ENCODE measurements at places on chromosomes 7 and 10. TPM values are rescaled to one million over a fixed set of nuclear protein-coding genes. Genes with fewer than 3 reads are reported as not detected.

Gene FKBP6
- not detected for total RNA-seq

GRCh38 chr7:78179211-78179610, 380.6 kb downstream of the PHTF2 start:
- no peak for DNase-seq

Gene SPDYE9
- not detected for total RNA-seq

Gene NEUROG3
- total RNA-seq = not detected

- DNase-seq = no peak
Observed at GRCh38 chr10:11898372-11899066, 75.4 kb downstream of the PROSER2 start.

Gene ZNF655
- 90.8 TPM for total RNA-seq

Gene SNX10
- total RNA-seq = 1.7 TPM

DNA sequence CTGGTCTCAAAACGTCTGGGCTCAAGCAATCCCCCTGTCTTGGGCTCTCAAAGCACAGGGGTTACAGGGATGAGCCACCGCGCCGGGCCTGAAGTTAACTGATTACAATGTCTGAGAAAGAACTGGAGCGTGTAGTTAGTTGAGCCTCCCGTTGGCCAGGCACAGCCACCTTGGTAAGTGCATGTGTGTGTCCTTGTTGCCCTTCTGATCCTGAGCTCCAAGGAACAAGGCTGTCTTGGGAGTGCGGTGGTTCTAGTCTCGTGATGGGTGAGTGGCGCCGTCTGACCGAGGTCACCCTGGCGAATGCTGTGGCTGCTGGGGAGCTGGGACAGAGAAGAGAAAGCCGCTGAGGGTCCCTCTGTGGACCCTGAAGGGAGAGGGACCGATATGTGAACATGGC, 50.5 kb downstream of the PITRM1 start:
- DNase-seq = no peak

GRCh38 chr10:128027306-128027705, 98.9 kb downstream of the MKI67 start:
- no peak for DNase-seq

Gene ABCB1
- 36.0 TPM for total RNA-seq

Gene TMEM213
- not detected for total RNA-seq

- DNase-seq = no peak
Observed at GRCh38 chr7:157442456-157442855, 105.7 kb downstream of the DNAJB6 start.

DNA sequence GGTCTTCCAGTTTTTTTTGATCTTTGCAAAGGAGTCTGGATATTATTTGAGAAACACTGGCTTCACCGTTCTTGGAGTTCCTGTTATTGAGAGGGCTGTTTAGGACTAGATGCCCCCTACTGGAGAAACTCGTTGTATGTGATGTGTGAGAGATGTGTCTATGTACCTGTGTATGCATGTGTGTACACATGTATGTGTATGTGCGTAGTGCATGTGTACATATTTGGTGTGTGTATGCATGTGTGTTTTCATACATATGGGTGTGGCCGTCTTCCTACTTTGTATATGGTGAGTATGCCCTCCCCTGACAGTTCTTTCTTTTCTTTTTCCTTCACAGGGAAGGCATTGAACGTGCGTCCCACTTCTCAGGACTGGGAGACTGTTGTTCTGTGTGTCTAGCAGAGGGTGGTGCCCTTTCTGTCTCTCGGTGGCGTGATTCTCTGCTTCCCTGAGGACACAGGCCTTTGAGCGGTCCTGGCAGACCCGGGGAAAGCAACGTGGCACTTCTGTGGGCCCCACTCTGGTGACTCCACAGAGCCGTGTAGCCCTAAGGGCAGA, 3.0 kb upstream of the CALHM3 start:
- DNase-seq = peak; percentile 87

Gene UFSP1
- 2.8 TPM for total RNA-seq

DNA sequence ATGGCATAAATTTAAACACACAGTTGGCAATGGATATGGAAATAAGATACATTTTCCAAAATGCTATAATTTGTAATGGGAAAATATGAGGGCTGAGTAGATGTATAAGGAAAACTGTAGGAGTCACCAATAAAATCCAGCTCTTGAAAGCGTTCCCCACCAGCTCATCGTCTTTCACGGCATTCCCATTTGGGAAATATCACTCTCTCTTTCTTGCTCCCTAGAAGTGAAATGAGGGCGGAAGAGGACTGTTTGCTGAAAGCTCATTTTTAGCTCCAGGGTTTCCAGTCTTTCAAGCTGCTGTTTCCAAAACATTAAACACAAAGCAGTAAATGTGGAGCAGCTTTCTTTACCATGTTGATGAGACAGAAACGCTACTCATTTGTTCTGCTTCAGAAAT, 104.6 kb upstream of the SFMBT2 start:
- no peak for DNase-seq

GRCh38 chr7:3917436-3917835, 616.4 kb downstream of the SDK1 start:
- DNase-seq = no peak

Gene RADIL
- 23.6 TPM for total RNA-seq

DNA sequence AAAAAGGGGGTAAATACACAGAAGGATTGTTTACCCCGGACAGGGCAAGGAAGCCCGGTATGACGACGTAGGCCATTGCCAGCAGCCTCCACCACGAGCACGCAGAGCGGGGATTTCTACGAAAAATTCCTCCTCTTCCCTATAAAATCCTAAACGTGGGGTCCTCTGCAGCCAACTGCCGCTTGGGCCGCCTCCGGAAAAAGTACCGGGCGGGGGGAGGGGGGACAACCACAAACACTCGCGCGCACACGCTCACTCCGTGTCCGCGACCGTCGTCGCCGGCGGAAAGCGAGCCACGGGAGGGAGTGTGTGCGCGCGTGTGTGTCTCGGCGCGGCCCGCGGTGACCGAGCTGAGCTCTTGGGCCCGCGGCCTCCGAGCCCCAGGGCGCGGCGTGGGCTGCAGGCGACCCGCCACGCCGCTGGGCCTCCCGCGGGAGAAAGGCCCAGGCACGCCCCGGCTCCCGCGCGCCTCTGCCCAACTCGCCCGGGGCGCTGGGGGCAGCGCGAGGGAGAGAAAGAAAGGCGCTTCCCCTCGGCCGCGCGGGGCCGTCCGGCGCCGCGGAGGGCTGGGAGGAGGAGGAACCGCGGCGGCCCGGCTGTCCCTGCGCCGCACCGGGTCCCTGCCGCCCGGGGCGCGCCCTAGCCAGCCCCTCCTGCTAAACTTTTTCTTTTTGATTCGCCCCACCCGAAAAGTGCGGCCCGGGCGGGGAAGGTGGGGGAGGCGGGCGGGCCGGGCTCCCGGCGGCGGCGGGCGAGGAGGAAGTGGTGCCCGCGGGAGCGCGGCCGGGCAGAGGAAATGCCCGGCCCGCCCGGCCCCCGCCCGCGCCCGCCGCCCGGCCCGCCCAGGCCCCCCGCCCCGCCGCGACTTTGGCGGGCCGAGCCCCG, 1.5 kb downstream of the CTBP2 start:
- no peak for DNase-seq

Gene UCMA
- not detected for total RNA-seq

DNA sequence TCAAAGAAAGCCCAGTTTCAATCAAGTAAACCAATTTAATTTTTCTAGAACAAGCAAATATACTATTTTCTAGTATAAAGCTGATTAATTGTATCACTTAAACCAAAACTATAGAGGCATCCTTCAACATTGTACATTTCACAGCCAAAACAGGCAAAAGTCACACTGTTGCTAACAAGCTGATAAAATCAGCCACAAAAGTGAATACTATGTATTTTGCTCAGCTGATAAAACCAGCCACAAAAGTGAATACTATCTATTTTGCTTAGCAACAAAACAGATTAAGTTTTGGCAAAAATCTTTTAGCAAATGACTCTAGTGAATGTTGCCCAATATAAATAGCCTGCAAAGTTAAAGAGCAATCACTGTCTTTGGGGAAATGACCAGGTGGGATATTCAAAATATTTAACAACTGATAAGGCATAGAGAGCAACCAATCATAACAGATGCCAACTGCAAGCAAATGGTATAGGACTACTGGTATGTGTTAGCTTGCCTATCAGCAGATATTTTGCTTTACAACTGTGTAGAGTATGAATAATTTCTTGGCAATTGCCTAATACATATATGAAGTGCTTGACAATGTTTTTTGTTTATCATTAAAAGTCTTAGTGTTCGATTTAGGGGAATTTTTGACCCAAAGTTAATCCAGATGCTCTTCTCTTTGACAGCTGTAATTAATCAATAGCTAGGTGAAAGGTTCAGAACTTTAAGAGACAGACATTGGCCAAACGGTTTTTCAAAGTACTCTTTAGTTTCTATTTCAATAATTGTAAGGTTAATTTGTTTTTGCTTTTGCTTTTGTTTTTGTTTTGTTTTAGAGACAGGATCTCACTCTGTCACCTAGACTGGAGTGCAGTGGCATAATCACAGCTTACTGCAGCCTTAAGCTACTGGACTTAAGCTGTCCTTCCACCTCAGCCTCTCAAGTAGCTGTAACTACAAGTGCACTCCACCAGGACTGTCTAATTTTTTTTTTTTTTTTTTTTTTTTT, 44.4 kb upstream of the SP4 start:
- no peak for DNase-seq

DNA sequence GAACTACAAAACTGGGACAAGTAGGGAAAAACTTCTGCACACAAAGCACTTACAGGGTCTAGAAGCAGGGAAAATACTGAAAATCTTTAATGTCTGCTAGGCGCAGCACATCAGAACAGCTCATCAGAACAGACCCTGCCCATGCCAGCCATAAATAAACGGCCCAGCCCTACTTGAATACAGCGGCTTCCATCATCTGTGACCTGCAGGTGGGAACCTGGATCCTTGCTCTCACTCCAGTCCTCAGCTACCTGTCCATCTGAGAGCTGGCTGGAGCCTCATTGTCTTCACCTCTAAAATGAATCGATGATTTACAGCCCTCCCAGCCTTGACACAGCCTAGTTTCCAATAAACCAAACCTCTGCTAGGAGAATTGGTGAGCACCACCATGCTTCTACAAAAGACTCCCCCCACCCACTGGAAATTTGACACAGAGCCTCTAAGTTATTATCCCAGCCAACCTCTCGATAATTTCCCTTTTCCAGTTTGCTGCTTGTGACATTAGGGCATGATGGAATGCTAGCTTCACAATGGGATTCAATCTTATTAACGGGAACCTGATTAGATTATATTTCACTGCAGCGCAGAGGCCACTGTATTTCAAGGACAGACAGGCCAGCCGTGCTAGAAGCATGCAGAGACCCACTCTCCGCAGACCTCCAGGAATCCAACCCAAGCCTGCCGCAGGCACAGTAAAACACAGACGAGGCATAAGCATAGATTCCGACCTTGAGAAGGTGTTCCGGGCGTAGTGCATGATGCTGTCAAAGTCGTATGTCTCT, 61.6 kb upstream of the OPALIN start:
- DNase-seq = no peak

- DNase-seq = no peak
Observed at GRCh38 chr7:42744746-42745145, 167.1 kb downstream of the C7orf25 start.

DNA sequence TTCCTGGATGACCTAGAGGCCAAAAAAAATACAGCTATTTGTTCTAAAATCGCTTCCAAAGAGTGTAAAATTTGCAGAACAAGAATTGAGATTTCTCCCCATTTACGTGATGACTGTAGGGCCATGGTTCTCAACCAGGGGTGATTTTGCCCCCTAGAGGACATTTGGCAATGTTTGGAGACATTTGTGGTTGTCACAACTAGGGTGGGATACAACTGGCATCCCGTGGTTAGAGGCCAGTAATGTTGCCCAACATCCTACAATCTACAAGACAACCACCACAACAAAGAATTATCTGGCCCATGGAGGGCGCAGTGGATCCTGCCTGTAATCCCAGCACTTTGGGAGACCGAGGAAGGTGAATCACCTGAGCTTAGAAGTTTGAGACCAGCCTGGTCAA, 22.8 kb upstream of the MALSU1 start:
- DNase-seq = no peak

DNA sequence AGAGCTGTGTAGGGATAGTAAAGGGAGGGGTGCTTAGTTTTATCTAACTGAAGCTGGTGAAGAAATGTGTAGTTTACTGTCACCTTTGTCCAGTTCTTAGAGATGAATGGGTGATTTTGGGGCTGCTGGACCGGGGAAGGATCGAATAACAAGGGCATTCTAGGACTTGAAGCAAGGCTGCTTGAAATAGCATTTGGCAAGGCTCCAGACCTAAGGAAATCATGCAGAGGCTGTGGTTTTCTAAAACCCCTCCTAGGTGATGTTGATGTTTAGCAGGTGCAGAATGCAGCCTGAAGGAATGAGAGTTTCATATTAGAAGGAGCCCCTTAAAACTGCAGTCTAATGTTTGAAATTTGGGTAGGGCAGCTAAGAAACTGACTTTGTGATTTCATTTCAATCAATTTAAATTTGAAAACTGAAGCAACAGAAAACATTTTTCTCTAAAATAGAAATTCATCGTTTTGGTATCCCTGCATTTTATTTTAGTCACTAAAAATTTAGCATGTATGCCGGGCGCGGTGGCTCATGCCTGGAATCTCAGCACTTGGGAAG, 68.5 kb downstream of the TET1 start:
- no peak for DNase-seq

DNA sequence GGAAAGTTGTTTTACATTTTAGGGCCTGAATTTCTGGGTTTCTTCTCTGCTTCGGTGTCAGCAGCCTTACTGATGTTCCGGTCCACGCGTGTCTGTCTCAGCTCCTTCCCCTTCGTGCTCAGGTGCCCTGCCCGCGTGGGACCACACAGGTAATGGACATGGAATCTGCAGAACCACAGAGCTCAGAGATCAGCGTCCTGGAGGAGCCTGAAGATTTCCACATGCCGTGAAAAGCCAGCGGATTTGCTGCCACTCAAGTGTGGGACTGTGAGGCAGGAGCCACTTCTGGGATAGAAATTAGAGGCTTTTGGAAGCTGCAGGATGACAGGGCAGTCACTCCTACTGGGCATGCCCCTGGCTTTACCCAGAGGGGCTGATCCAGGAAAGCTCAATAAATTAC, 666.1 kb upstream of the FOXK1 start:
- DNase-seq = no peak

GRCh38 chr7:105677817-105678573, 96.7 kb upstream of the EFCAB10 start:
- DNase-seq = no peak

Gene CYP3A5
- total RNA-seq = 3.9 TPM

DNA sequence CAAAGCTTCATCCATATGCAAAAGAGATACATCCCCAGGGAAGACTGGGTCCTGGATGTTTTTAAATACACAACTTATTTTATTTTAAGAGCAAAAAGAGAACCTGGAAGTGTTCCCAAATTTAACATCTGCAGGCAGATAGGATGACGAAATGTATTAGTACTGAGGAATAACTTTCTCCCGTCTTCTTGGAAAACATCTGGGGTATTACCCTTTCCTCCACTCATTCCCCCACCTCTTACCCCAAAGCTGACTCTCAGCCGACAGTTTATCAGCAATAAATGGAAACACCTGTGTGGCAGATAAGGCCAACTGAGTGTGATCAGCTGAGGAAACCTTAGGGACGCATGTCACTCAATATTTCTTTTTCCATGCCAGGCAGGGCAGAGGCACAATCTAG, 435.6 kb upstream of the NPVF start:
- DNase-seq = no peak

- DNase-seq = no peak
Observed at GRCh38 chr10:87656431-87657072, 3.1 kb upstream of the PAPSS2 start.

GRCh38 chr10:103254538-103255325, 9.0 kb downstream of the RPEL1 start:
- DNase-seq = no peak
